ENCODE measurements at places on chromosomes 16 and 17. TPM values are rescaled to one million over a fixed set of nuclear protein-coding genes. Genes with fewer than 3 reads are reported as not detected.

Gene CIBAR2
- not detected for total RNA-seq

Gene SAMD14
- 0.50 TPM for total RNA-seq

Gene CPHXL2
- not detected for total RNA-seq

Gene BCO1
- total RNA-seq = 1.1 TPM

Gene ACSM2A
- total RNA-seq = not detected
